SJSA1 (cell line): ENCODE measurements at places on chromosomes 1 and 21. TPM values are rescaled to one million over a fixed set of nuclear protein-coding genes. Genes with fewer than 3 reads are reported as not detected.

- no peak overlapping the region for H3K4me3 ChIP-seq
- H3K27me3 ChIP-seq = no peaks in the 10 kb centered on the region; the same call in 1 of the 2 replicates
- no peak overlapping the region for H3K27ac ChIP-seq
- no peaks in the 10 kb centered on the region for H3K36me3 ChIP-seq
- DNase-seq = no peak
Measured at GRCh38 chr1:56881417-56881816, 26.8 kb downstream of the C8A start.

DNA sequence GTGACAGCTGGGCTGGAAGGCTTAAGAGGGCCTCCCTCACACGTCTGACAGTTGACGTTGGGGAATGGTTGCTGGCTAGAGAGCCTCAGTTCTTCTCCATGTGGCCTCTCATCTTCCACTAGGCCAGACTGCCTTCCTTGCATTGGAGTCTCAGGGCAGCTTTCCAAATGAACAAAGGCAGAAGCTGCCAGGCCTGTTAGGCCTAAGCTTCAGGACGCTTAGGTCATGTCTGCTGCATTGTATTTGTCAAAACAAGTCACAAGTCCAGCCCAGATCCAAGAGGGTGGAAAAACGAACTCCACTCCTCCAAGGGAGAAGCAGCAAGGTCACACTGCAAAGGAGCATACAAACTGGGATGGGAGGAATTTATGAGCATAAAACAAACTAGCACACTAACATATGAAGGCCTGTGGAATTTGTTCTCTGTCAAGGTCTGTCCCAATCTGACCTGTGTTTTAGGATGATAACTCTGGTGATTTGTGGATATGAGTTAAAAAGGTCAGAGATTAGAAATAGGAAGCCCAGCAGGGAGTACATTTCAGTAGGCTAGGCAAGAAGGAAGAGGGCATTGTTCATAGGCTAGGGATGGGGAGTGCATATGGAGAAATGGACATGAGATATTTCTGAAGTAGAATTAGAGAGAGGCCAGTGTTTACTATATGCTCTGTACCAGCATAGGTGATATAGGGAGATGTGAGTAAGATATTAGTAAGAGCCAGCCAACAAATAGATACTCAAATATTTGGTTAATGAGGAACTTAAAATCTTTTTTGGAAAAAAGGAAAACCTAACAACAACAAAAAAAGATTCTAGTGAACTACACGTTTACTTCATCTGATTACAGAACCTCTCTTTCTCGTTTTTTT is 29.1 kb upstream of the CNN3 start:
- no peaks in the 10 kb centered on the region for H3K27me3 ChIP-seq
- H3K27ac ChIP-seq = no peak overlapping the region
- no peak for DNase-seq
- H3K36me3 ChIP-seq = no peaks in the 10 kb centered on the region

GRCh38 chr1:3350506-3351261 is 103.8 kb upstream of the ARHGEF16 start:
- H3K36me3 ChIP-seq = no peaks in the 10 kb centered on the region
- no peaks in the 10 kb centered on the region for H3K27me3 ChIP-seq
- no peak overlapping the region for H3K27ac ChIP-seq
- no peaks in the 10 kb centered on the region for H3K4me1 ChIP-seq
- no peak overlapping the region for H3K4me3 ChIP-seq

- no peak overlapping the region for H3K27ac ChIP-seq
- peak overlapping the region; percentile 26 for H3K4me3 ChIP-seq
- peak; percentile 24 for DNase-seq
Measured at GRCh38 chr1:43565600-43566360, 35.1 kb downstream of the PTPRF start.

DNA sequence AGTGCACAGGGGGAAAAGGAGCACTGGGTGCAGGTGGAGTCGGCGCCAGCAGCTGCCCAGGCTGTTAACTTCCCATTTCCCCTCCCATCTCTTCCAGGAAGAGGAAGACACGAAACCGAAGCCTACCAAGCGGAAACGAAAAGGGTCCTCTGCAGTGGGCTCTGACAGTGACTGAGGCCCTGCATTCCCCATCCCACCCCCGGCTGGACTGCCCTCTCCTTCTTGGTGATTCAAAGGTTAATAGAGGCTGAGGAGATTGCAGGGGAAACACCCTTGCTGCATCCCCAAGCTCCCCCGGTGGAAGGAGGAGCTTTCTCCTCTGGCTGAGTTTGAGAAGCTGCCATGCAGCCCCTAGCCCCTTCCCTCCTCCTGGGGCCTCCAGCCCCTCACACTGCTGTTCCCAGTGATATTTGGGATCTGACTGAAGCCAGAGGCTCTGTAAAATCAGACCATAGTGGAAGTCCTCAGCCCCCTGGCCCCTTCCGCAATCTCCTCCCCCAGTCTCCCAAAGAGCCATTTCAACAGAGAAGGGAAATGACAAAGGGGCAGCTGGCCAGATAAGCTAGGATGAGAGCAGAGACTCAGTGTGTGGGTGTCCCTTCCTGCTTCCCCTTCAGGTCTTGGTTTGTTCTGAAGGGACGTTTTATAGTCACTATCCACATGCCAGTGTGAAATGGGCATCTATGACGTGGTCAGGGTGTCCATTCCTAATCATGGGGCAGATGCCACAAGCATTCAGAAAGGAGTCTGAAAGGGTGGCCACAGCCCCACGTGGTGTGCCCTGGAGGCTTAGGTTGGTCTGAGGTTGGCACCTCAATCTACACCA is 1.9 kb upstream of the SLC27A3 start:
- no peak overlapping the region for H3K27ac ChIP-seq
- no peak for DNase-seq
- H3K4me3 ChIP-seq = no peak overlapping the region
- H3K27me3 ChIP-seq = no peaks in the 10 kb centered on the region

DNA sequence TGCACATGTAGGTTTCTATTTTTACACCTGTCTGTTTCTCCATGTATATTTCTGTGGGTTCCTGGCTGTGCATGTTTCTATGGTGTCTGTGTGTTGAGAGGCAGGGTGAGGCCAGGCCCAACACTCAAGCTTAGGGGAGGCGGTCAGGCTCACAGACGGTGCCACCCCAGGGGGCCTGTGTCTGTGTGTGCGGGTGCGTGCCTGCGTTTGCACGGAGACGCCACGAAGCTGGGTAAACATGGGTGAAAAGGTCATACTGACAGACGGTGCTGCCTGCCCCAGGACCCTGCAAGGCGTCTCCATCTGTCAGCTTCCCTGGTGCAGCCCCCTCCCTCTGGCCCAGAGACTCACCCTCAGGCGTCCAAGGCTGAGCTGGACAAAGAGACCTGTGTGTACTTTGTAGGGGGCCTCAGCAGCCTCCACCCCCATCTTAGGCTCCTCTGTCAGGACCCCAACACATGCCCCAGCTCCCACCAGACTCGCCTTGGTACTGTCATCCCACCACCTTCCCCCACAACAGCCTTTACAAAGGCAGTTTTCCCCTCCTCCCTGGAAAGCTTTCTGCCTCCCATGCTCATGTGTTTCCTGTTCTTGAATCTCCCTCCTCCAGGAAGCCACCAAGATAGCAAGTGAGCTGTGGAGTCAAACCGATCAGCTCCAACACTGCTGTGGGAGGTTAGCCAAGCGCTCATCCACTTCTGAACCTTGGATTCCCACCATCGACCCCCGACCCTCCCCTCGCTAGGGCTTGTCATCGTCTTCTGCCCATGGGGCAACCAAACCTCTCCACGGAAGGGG is 34.1 kb downstream of the PTPRF start:
- H3K4me1 ChIP-seq = peaks cover 4% of the 10 kb centered on the region; the same call in 1 of the 2 replicates
- no peaks in the 10 kb centered on the region for H3K27me3 ChIP-seq
- H3K4me3 ChIP-seq = no peak overlapping the region
- H3K36me3 ChIP-seq = no peaks in the 10 kb centered on the region
- no peak for DNase-seq
- H3K27ac ChIP-seq = no peak overlapping the region

DNA sequence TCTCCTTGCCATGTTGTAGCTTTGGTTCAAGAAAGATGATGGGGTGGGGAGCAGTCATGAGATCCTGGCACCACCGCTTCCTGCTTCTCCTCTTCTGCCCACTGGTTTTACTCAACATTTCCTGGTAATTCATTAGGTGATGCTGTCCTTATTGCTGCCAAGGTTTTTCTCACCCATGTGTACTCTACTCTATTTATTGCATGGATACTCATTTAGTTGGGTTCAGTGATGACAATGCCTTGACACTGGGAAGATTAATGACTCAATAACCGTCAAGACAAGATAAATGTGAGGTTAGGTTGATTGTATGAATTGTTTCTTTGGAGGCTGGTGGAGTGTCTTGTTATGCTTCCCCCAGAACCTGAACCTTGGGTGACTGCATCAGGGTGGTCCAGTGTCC is 484.2 kb downstream of the SIPA1L2 start:
- no peaks in the 10 kb centered on the region for H3K36me3 ChIP-seq
- no peak for DNase-seq
- no peak overlapping the region for H3K4me3 ChIP-seq
- no peak overlapping the region for H3K27ac ChIP-seq
- H3K4me1 ChIP-seq = peaks cover 59% of the 10 kb centered on the region
- H3K27me3 ChIP-seq = no peaks in the 10 kb centered on the region

DNA sequence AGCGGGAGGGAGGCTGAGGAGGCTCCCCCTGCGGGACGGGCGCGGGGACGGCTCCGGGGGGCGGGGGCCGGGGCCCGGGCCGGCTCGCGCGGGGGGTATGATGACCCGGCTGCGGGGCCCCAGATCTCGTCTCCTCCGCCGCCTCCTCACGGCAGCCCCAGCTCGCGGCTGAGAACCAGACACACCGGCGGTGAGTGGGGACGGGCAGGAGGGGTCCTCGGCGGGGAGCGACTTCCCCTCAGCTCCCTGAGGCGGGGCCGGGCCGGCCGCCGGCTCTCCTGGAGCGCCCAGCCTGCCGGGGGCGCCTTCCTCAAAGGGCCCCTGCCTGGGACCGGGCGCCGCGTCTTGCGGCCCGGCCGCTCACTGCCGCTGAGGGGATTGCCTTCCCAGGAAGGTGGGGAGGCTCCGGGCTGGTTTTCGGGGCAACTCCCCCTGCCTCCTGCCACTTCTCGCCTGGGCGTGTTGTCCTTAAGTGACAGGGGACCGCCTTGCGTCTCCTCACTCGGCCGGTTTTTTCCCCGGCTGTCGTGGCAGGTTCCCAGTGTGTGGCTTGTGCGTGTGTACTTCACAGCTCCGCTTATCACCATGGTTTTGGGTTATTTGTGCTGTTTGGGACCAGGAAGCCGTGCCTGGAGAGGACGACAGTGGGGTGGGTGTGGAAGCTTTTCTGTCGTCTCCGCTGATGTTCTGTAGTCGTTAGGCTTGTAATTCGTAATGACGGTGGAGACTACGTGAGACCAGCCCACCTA is 800 bp downstream of the HIPK1 start:
- peak; percentile 49 for DNase-seq
- no peaks in the 10 kb centered on the region for H3K27me3 ChIP-seq
- H3K27ac ChIP-seq = peak overlapping the region; percentile 79
- peak overlapping the region; percentile 92 for H3K4me3 ChIP-seq
- H3K36me3 ChIP-seq = peaks cover 7% of the 10 kb centered on the region

DNA sequence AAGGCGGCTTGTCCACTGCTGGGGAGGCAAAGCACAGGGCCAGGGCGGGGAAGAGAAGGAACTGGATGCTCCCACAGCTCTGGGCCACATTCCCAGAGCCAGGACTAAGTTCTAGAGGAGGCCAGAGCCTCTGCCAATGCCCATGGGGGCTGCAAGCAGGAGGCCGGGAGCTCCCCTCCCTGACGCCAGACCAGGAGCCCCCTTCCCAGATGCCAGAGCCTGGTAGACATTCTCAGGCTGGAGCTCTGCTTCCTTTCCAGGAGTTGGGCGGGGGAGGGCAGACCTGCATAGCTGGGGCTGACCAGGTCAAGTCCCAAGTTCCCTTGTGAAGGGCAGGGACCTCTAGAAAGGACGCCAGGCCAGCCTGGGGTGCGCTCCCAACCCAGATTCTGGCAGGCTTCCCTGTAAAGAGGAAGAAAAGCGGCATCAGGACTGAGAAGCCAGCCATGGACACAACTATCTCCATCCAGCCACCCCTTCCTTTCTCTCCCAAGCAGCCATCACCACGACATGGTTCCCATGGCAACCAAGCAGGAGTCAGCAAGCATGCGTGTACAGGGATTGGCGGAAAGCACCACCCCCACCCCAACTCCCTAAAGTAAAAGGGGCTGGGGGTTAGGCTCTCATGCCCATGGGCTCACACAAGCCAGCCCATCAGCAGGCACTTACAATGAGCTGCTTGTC is 13.4 kb downstream of the KIF21B start:
- no peak for DNase-seq
- H3K4me1 ChIP-seq = no peaks in the 10 kb centered on the region
- no peak overlapping the region for H3K27ac ChIP-seq
- no peak overlapping the region for H3K4me3 ChIP-seq
- no peaks in the 10 kb centered on the region for H3K27me3 ChIP-seq
- no peaks in the 10 kb centered on the region for H3K36me3 ChIP-seq

- H3K36me3 ChIP-seq = peaks cover 94% of the 10 kb centered on the region
- H3K4me1 ChIP-seq = peaks cover 75% of the 10 kb centered on the region
- H3K4me3 ChIP-seq = no peak overlapping the region
- H3K27ac ChIP-seq = no peak overlapping the region
- DNase-seq = peak; percentile 66
Measured at GRCh38 chr1:93670141-93670540, 11.5 kb downstream of the BCAR3 start.

DNA sequence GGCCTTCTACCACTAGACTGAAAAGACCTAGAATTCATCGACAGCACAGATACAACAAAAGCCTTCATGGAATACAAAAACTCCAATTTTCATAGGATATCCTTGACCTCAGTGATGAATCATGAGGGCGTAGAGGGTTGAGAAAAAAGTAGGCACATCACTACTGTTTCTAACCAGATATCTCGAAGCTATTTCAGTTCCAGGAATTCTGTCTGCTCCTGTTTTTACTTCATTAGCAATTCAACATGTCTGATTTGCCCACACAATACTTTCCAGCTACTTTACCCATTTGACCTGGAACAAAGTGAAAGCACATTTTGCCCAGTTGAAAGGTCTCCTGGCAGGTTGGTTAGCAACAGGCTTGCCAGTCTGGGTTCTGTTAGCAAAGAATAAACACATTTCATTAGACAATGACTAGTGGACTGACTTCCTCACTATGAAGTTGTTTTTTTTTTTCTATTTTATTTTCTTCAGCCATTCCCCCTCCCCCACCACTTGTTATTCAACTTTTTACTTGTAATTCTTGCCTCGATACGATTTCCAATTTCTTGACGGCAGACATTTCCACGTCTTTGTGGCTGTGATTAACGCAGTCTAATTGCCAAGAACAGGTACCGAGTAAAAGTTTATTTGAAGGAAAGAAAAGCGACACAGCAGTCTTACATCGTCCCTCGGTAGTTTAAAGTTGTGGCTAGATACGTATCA is 4.0 kb upstream of the ZBTB18 start:
- H3K36me3 ChIP-seq = peaks cover 10% of the 10 kb centered on the region; the same call in 1 of the 2 replicates
- H3K27me3 ChIP-seq = no peaks in the 10 kb centered on the region
- peak; percentile 73 for DNase-seq
- peaks cover 33% of the 10 kb centered on the region for H3K4me1 ChIP-seq
- peak overlapping the region; percentile 98 for H3K27ac ChIP-seq

- H3K27ac ChIP-seq = no peak overlapping the region
- no peak overlapping the region for H3K4me3 ChIP-seq
- peaks cover 7% of the 10 kb centered on the region; the same call in 1 of the 2 replicates for H3K27me3 ChIP-seq
- H3K4me1 ChIP-seq = no peaks in the 10 kb centered on the region
Measured at GRCh38 chr1:101101360-101101759, 75.8 kb upstream of the DPH5 start.

GRCh38 chr1:119840745-119841144 is 29.5 kb upstream of the REG4 start:
- no peaks in the 10 kb centered on the region for H3K4me1 ChIP-seq
- H3K4me3 ChIP-seq = no peak overlapping the region
- 0 out of 2 replicates have a peak, but pooled peaks cover 4% of the 10 kb centered on the region for H3K27me3 ChIP-seq
- H3K27ac ChIP-seq = no peak overlapping the region
- H3K36me3 ChIP-seq = no peaks in the 10 kb centered on the region
- DNase-seq = no peak

Gene LIPI
- not detected in 2 replicates for total RNA-seq

Gene PTPRU
- 12.1 and 16.8 TPM in 2 replicates for total RNA-seq

Gene TDRD10
- total RNA-seq = not detected in 2 replicates

Gene ZMYM4
- total RNA-seq = 18.7 and 38.8 TPM in 2 replicates

Gene CAPZB
- total RNA-seq = 143 and 225 TPM in 2 replicates
